NAMALWA (cell line): ENCODE measurements at places on chromosomes 7 and 10.

- no peak for DNase-seq
These were observed 127.8 kb upstream of the NPSR1 start for GRCh38 chr7:34530259-34530658.

DNA sequence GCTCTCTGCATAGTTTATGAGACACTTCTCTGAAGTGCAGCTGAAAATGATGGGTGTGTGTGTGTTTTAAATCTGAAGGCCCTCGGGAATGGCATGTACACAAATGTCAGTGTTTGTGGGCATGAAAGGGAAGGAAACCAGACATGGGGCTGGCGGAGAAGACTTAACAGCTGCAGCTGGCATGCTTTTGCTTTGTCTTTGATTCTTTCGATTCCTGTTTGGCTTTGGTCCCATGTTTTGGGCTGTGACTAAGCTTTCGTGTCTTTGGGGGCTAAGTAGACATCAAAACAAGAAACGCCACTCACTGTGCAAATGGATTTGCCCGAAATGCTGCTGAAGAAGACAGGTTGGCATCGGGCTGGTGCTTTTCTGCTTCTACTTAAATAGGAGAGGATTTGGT, 179.3 kb downstream of the PFKFB3 start:
- peak; percentile 52 for DNase-seq

DNA sequence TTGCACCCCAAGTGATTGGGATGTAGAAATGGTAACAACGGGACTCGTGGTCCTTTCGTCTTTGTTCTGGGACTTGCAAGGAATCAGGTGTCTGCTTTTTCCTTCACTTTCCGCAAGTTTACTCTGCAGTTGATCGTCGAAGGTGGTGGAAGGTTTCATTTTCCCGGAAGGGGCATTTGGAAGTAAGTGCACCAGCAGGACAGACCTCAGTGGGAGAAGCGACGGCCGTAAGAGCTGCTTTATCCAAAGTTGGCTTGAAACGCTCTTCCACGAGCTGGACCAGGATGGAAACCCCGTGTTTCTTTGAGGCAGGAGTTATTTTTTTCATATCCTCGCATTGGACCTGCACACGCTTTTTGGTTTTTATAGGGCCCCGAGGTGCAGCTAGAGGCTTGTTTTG, 1.2 kb downstream of the BRI3 start:
- DNase-seq = no peak

- no peak for DNase-seq
These were observed 93.9 kb downstream of the FAM53B start for GRCh38 chr10:124650263-124650662.

GRCh38 chr10:23172429-23173213, 19.5 kb upstream of the PTF1A start:
- DNase-seq = no peak

DNA sequence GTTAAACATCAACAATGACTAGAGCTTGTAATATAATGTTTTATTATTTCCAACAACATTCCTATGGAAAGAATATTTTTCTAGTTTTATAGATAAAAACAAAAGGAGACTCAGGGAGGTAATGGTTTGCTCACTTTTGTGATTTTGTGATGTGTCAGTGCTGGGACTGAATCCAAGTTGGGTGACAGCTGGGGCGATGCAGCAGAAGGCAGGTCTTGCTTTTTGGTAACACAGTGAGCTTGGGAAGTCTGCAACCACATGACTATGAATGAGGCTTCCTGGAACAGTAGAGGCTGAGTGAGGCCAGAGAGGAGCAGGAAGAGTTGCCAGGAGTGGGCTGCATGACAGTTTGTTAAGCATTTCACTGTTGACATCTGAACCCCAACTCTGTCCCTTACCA, 4.9 kb upstream of the YKT6 start:
- no peak for DNase-seq

- DNase-seq = no peak
These were observed 72.9 kb downstream of the ATE1 start for GRCh38 chr10:121854809-121855445.

- DNase-seq = no peak
These were observed 472.6 kb downstream of the XPNPEP1 start for GRCh38 chr10:109450702-109451101.

- DNase-seq = no peak
These were observed 118.6 kb downstream of the MDFIC start for GRCh38 chr7:115040495-115040894.

GRCh38 chr10:72242675-72243074, 26.6 kb upstream of the ASCC1 start:
- DNase-seq = no peak

DNA sequence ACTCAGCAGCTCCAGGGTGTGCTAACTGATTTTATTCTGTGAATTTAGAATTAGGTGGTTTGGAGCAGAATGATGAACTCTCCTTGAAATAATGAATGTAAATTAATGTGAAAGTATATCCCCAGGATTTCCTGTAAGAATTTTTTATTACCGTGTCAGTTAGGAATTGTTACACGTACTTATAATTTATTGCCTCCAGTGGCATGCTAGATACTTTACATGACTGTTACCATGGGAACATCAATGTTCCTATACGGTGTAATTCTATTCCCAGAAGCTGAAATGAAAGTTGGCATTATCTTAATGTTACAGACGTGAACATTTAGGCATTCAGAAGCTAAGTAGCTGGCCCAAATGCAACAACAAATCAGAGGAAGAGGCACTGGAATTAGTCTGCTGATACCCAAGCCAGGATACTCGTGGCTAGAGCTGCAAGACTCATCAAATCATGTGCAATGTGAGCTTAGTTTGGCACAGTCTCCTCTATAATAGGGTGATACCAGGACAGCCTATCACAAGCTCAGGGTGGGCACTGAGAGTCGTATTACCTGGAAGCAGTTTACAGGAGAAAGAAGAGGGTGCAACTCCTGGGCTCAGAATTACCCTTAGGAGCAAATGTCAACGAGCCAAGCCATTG, 30.0 kb upstream of the PRKAR2B start:
- DNase-seq = no peak

DNA sequence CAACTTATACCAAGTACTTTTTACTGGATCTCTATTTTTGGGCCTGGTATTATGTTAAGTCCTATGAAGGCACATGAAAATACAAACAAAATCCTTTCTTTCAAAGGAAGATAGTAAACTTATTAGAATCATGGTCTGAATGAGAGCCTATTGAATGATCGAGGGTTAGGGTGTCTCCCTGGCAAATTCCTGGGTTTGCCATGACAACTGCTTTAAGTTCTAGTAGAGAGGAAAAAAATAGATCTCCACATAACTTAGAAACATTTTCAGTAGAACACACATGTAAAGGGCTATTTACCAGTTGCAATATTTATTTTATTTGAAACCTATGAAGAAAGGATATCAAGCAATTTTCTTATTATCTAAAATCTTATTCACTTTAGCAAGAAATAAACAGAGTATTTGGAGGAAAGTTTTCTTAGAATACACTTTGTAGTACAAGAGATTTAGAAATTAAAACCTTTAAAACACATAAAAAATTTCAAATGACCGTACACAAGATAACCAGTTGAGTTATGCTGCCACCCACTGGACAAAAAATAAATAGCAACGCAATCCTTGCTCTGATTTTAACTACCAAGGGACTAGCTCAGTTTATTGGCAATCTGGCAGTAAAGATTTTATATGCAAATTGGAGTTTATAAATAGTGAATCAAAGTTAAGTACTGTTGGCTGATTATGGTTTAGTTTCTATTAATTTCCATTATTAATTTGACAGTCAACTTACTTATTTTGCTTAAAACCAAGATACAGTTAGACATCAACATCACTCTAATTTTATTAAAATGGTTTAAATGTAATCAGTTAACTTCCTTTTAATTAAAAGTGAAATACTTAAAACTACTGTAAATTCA, 33.9 kb downstream of the CACUL1 start:
- peak; percentile 81 for DNase-seq

GRCh38 chr7:68770649-68771048, 827.6 kb upstream of the AUTS2 start:
- no peak for DNase-seq

DNA sequence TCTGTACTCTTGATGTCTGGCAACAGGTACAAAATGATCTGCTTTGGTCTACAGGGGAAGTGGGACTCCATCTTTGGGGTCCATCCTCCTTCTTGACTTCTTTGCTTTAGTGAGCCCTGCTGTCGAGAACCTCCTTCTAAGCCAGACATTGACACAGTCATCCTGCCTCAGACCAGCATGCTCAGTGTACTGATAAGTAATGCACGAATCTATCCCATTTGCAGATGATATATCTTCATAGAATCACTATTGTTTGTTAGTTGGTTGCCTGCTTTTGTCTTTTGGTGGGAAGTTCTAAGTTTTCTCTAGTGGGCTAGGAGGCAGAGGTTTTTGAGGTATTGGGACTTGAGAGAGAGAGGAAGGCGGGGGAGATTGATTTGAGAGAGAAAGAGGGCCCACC, 8.9 kb downstream of the H2BK1 start:
- DNase-seq = no peak

GRCh38 chr10:48707472-48707871, 22.8 kb downstream of the WDFY4 start:
- no peak for DNase-seq

DNA sequence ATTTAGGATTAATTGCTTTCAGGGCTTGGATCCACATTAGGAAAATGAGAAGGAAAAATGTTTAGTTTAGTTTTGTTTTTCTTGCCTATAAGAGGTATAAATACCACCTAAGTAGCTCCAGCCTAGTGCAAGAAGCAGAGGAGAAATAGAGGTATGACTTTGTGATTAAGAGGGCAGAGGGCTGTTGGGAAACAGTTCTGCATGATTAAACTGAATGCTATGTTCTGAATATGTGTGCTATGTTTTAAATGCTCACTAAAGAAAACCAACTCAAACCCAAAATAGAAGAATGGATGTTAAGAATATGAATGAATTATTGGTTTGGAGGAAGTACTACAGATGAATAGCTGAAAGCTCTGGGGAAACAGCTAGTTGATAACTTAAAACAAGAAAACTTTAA, 7.6 kb downstream of the CALCR start:
- no peak for DNase-seq

DNA sequence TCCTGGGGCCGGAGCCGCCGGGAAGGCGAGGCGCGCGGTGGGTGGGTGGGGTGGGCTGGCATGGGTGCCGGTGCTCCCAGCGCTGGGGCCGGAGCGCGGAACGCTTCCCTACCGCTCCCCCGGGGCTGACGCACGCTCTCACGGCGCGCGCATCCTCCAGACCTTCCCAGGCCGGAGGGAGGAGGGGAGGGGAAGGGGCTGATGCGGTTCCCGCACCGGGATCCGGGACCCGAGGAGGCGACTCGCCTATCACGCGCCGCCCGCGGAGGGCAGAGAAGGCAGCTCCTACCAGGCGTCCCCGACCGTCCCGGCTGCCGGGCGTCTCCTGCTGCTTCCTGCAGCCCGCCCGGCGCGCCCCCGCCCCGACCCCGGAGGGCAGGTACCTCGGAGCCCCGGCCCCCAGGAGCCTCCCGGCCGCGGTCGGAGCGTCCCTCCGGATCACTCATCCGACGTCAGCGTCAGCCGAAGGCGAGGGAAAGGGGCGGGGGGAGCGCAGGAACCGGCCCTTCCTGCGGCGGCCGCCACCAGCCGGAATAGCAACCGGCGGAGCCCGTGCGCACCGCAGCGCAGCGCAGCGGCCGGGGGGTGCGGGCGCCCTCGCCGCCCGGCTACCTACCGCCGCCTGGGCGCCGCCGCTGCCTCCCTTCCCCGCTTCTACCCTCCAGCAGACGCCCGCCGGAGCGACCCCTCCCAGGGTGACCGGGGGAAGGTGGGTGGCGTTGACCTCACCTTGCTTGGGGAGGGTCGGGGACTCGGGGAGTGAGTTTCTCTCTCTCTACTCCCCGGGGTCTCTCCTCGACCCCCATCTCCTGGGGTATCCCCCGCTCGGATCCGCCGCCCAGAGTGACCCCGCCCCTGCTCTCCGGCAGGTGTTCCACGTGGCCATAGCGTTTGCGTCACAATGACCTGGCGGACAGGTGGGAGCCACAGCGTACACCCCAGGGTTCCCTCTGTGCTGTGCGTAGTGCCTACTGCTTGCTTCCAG, at the start of gene ICA1:
Gene ICA1, minus strand, starts transcription at position 457 of the 985 bp plus-strand sequence. CDS start 26,241 bp downstream, outside the sequence.
- no peak for DNase-seq

DNA sequence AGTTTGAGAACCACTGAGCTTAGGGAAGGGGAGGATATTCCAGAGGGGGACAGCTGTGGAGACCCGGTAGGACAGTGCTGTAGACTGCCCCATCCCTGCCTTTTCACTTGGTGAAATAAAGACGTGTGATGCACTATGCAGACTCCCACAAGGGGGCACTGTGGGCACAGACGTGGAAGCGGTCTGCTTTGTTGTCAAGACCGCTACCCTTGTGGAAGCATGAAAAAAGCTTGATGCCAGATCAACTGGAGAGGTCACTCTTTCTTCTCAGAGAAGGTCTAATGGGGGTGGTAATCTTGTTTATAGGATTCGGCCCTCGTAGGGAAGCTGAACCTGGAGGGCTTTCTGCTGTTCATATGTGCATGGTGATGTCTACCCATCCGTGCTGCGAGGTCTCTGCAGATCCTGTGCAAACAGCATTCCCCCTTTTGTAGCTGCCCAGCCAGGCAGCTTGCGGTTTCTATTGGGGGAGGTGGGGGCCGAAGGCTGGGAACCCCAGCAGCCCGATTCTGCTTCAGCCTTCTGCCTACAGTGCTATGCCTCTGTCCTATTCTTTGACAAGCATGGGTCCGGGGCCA, 13.7 kb downstream of the RPS24 start:
- peak; percentile 73 for DNase-seq

DNA sequence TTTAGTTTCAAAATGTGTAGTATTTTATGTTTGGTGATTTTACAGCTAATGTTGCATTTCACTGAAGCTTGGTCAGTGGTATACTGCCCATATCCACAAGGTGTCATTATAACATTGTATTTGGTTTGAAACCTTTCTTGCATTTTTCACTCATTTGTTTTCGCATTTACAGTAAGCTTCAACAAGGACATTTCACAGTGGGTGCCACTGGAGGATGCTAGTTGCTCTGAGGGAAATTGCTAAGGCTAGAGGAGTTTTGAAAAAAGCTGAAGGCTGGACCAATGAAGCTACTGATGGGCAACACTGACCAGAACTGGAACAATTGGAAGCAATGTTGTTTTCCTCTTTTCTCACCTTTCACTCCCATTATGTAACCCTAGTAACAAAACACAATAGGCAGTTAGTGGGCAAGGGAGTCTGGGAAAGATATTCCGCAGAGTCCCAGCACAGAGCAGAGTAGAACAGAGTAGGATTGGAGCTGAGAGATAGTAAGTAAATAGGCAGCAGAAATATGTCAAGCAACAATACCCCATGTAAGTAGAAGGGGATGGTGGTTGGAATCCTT, 23.6 kb upstream of the SRI start:
- DNase-seq = peak; percentile 73

DNA sequence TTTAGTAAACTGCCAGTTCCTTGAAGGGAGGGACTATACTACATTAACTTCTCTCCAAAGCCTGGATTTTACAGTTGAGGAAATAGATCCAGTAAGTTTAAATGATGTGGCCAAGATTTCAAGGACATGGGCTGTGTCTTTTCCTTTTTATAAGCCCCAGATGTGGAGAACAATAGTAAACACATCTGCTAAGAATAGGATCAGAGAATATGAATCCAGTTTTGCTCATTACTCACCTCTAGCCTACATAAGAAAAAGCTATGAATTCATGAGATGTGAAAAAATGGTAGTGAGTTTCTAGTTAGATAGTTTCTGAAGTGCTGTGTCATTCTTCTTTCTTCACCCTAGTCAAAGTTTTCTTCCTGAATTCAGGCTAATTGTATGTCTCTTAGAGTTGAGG, 38.6 kb downstream of the MAGI2 start:
- no peak for DNase-seq
